Stromal cell of bone marrow (primary cell): ENCODE measurements at places on chromosomes 1 and 21.

- DNase-seq, result no peak
Observed at GRCh38 chr1:201781437-201781836, 47.5 kb upstream of the IPO9 start.

DNA sequence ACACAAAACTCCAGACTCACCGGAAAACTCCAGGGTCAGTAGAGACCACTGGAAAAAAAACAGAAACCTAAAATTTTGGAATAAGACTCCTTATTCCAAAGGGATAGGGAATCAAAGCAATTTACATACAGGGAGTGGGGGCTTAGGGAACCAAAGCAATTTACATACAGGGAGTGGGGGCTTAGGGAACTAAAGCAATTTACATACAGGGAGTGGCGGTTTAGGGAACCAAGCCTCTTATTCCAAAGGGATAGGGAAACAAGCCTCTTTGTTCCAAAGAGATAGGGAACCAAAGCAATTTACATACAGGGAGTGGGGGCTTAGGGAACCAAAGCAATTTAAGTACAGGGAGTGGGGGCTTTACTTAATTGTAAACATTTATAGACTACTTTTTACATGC is 28.4 kb upstream of the TTLL7 start:
- DNase-seq, result no peak

DNA sequence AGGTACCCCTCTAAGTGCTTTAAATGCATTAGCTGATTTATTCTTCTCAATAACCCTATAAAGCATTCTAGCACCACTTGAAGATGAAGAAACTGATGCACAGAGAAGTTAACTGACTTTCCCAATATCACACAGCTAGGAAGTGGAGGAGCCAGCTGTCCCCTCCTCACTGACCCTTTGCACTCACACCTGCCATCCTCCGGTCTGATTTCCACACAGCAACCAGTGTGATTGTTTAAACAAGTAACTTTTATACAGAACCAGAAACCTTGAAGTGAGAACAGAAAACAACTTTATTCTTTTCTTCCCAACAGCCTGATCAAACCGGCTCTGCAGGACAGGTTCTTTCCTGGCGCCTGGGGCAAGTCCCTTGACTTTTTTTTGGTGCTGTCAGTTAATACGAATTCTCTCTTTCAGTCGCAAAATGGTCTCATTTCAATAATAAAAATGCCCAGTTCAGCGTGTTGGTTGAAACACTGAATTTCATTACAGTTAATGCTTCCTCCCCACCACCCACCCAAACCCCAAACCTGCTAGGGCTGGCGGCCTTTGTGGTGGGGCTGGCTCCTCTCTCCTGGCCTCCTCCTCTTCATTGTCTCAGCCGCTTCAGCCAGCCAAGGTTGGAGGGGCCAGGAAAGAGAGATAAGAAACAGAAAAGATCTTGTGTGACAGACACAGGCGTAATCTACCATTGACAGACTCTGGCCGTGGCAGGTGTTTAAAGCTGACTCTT is 26.4 kb upstream of the EEIG2 start:
- DNase-seq, result no peak

DNA sequence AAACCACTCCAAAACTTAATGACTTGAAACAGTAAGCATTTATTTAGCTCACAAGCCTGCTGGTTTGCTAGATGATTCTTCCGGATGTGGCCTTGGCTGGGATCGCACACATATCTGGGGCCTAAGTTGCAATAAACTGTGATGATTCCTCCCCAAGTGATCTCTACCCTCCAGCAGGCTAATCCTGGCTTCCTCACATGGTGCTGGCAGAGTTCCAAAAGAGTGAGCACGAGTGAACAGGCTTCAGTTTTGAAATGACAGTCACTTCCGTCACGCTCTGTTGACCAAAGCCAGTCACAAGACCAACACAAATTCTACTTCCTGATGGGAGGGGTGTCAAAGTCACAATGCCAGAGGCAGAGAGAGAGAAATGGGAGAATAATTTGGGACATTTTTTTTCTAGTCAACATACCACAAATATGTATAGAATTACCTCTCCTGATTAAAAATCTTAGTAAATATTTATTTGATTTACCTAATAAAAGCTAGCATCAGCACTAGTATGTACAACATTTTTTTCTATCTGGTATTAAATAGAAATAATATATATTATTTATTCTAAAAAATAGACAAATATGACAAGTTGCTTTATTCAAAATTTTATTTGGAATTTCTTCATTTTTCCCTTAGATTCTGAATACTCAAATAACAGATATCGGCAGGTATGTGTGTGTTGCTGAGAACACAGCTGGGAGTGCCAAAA is 292.7 kb downstream of the TPR start:
- DNase-seq, result peak; percentile 51

- no peak for DNase-seq
Observed at GRCh38 chr1:87219626-87220025, 109.1 kb upstream of the LMO4 start.

DNA sequence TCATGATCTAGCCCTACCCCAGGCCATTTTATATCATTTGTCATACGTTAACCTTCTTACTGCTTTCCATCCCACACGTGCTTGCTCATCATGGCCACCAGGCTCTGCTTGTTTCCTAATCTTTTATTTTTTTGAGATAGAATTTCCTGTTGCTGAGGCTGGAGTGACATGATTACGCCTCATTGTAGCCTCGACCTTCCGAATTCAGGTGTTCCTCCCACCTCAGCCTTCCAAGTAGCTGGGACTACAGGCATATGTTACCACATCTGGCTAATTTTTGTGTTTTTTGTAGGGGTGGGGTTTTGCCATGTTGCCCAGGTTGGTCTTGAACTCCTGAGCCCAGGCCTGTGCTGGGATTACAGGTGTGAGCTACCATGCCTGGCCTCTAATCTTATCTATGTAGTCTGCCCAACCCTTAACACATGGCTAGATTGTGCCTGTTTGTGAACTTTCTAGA is 3.3 kb downstream of the UAP1 start:
- DNase-seq, result no peak

DNA sequence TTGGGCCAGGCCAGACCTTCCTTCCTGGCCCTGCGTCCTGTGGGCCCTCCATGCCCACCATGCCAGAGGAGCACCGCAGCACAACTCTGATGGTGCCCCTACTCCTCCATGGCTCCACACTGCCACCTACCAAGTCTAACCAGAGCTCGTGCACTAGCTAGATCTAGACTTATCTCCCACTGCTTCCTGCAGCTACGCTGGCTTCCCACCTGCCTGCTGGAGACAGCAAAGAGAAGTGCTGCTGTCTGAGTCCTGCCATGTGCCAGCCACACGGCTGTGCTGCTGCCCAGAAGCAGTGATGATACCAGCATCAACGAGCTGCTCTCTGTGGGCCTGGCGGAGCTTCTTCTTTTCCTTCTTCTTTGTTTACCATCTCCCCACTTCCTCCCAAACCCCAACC is 4.5 kb downstream of the GUCA2B start:
- DNase-seq, result no peak
